ENCODE measurements at places on chromosomes 5 and 9.

GRCh38 chr5:161446655-161447054 is 99.9 kb downstream of the GABRB2 start:
- no peak overlapping the region for H3K27ac ChIP-seq
- no peaks in the 10 kb centered on the region for H3K4me1 ChIP-seq
- no peaks in the 10 kb centered on the region for H3K27me3 ChIP-seq
- H3K36me3 ChIP-seq, result no peaks in the 10 kb centered on the region
- no peak for DNase-seq
- H3K4me3 ChIP-seq, result no peak overlapping the region

GRCh38 chr5:94524841-94525697 is 93.3 kb downstream of the KIAA0825 start:
- H3K27me3 ChIP-seq, result no peaks in the 10 kb centered on the region
- no peak overlapping the region for H3K27ac ChIP-seq
- no peaks in the 10 kb centered on the region for H3K4me1 ChIP-seq
- no peaks in the 10 kb centered on the region for H3K36me3 ChIP-seq
- DNase-seq, result no peak

DNA sequence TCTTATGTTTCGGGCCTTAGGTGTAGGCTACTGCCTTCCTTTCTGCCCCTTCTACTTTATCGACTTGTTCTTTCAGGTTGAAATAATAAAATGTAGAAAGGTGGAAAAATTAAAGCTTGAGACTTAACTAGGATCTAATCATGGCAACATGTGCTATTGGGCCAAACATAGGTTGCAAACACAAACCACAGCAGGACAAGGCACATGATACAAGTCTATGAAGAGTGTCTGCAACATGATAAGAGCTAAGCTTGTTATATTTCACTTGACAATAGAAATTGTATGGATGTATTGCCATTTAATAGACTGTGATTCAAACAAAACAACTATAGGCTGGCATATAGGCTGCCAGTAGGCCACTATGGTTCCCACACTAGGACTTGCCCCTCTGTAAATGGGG is 1.7 kb upstream of the ERAP2 start:
- H3K36me3 ChIP-seq, result no peaks in the 10 kb centered on the region
- no peaks in the 10 kb centered on the region for H3K27me3 ChIP-seq

DNA sequence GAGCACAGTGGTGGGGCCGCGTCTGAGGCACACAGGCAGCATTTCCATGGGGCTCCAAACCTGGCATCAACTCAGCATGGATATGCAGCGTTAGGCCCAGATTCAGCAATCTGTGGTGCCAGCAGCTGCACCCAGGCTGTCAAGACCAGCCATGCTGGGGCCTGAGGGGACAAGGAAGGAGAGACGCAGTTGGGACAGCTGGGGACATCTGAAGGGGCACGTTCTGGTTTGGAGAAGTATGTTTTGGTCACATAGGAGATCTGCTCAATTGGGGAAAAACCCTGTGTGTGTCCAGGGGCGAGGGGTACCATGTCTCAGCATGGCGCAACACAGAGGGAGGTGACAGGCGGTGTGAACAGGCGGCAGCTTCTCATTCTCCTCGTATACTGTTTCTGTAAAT is 66.6 kb upstream of the ECM2 start:
- no peak overlapping the region for H3K4me3 ChIP-seq
- DNase-seq, result no peak
- no peaks in the 10 kb centered on the region for H3K36me3 ChIP-seq
- H3K4me1 ChIP-seq, result peaks cover 64% of the 10 kb centered on the region

DNA sequence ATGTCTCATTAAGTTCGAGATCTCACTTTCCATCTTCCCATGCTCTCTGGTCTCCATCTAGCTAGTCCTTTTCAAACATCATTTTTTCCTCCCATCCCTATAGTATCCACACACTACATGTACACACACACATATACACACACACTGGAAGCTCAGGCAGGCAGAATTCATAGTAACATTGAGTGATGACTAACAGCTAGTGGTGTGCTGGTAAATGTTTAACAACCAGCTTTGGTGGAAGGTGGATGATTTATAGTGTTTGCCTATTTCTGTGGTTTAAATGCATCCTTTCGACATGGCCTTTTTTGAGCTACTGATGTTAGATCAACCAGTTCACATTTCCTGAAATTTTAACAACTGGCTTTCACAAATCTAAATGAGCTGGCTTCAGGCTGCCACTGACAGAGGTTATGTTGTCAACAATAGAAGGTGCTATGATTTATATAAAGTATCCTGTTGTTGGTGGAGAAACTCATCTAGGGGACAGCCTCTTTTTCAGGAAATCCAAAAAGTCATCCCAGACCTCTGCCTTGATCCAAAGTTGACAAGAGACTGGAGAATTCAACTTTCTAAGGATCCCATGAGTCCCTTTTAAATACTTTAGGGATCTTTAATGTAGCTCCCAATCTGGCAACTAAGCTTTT is 117.8 kb downstream of the CCDC192 start:
- H3K4me3 ChIP-seq, result no peak overlapping the region
- no peaks in the 10 kb centered on the region for H3K4me1 ChIP-seq
- no peaks in the 10 kb centered on the region for H3K27me3 ChIP-seq
- no peak overlapping the region for H3K27ac ChIP-seq
- DNase-seq, result no peak

GRCh38 chr9:87216897-87217455 is 269.7 kb upstream of the GAS1 start:
- no peak overlapping the region for H3K27ac ChIP-seq
- no peak for DNase-seq
- no peak overlapping the region for H3K4me3 ChIP-seq
- no peaks in the 10 kb centered on the region for H3K27me3 ChIP-seq
- H3K4me1 ChIP-seq, result no peaks in the 10 kb centered on the region

GRCh38 chr9:81410201-81410600 is 279.1 kb downstream of the TLE1 start:
- DNase-seq, result no peak
- no peak overlapping the region for H3K4me3 ChIP-seq
- H3K36me3 ChIP-seq, result no peaks in the 10 kb centered on the region
- no peak overlapping the region for H3K27ac ChIP-seq
- H3K27me3 ChIP-seq, result no peaks in the 10 kb centered on the region

DNA sequence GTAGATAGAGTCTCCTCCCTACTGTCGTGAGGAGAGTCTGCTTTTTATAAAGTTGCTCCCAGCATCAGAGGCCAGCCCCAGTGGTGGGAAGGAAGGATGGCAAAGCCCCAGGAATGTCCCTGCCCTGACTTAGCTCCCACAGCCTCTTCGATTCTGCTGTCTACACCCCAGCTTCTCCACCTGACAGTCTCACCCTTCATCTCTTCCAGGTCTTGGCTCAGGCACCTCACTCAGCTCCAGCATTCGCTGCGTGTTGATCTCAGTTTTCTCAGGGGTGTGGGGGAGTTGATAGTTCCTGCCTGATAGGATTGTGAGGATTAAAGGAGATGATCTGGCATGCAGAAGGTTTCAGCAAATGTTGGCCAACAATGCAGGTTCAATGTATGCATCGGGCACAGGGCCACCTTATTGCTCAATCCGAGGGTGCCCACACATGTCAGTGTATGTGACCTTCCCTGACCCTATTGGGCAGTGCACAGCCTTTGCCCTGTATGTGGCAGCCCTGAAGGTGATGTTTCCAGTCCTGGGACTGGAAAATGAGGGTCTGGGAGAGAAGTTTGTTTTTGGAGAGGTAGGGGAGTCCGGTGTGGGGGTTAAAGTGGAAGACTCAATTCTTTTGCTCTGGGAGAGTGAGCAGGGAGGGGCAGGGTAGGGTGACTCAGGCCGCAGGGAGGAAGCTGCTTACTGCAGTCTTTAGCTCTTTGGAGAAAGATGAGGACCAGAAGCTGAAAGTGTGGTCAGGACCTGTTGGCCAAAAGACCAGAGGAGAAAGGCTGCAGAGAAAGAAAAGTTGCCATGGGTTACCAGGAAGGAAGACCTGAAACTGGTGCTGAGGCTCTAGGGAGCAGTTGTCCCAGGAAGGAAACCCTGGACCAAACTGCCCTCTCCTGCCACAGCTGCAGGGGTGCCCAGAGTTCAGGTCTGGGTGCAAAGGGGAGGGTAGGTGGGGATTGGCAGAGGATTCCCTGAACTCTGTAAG is 153.2 kb downstream of the MACROH2A1 start:
- peak; percentile 41 for DNase-seq
- H3K27me3 ChIP-seq, result no peaks in the 10 kb centered on the region
- peak overlapping the region; percentile 27 for H3K27ac ChIP-seq
- peaks cover 66% of the 10 kb centered on the region for H3K4me1 ChIP-seq
- H3K36me3 ChIP-seq, result no peaks in the 10 kb centered on the region
- no peak overlapping the region for H3K4me3 ChIP-seq

DNA sequence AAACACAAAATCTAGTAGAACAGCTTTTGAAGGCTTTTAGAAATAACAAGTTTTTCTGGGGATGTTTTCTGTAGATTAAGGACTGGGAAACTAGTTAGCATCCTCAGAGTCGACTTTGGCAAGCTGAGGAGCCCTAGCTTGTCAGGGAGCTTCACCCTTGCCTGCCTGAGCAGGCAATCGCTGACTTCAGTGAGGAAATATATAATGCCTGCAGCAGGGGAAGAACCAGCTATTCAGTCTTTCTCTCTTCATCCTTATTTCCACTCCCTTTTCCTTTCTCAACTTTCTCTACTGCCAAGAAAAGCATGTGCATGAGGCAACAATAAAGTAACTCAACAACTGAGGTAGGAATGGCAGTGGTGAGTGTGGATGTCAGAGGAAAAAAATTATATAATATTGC is 54.7 kb downstream of the PLK2 start:
- no peak overlapping the region for H3K4me3 ChIP-seq
- no peaks in the 10 kb centered on the region for H3K27me3 ChIP-seq
- H3K27ac ChIP-seq, result no peak overlapping the region
- no peak for DNase-seq

DNA sequence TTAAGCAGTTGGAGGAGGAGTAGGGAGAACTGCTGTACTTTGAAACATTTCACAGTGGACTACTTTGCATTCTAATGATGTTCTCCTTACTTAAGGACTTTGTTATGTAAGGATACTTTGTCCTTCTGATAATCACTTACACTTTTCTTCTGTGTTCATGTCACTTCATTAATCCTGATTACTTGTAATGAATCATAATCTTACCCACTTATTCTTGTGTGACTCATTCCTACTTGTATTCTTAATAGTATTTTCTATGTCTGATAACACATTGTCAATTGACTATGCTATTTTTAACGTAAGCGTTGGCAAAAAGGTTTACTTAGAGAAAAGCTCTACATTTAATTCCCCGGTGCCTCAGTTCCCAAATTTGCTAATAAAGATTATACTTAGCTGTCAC is 63.8 kb downstream of the GHR start:
- H3K4me1 ChIP-seq, result no peaks in the 10 kb centered on the region
- no peak overlapping the region for H3K27ac ChIP-seq
- no peak for DNase-seq
- H3K4me3 ChIP-seq, result no peak overlapping the region
- H3K36me3 ChIP-seq, result no peaks in the 10 kb centered on the region
- no peaks in the 10 kb centered on the region for H3K27me3 ChIP-seq

DNA sequence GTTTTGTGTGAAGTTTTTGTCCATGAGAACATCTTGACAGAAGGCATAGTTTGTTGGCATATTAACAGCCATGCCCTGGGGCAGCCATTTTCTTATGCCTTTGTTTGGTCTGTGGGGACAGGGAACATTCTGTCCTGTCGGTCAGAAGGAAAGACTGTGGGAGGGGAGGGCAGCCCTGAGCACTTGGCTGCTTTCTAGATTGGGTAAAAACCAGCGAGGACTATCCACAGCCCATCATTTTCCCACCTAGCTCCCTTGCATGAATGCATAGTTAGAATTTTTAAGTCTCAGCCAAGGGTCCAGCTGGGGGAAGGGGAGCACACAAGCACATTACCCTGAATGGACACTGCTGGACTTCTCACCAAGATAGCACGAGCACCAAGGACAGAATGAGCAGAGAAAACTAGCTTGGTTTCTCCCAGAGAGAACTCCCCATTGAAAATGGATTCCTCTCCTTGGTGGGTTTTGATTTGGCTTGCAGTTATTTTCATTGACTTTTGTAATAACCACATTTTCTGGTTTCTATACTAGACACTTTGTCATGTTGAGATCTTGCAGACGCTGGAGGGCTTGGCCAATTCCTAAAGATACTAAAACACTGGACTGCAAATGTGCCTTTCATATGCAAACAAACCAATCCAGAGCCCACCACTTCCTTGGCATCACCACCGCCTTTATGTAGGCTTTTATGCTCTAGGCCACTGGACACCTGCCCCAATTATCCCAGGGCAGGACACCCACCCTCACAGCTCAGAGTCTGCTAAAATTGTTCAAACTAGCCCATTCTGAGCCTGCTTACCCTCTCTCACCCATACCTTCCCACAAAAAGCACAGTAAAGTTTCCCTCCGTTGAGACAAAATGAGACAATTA is 129.9 kb downstream of the BOD1 start:
- no peak for DNase-seq
- H3K4me3 ChIP-seq, result no peak overlapping the region
- no peaks in the 10 kb centered on the region for H3K4me1 ChIP-seq
- H3K27me3 ChIP-seq, result no peaks in the 10 kb centered on the region
- no peaks in the 10 kb centered on the region for H3K36me3 ChIP-seq

DNA sequence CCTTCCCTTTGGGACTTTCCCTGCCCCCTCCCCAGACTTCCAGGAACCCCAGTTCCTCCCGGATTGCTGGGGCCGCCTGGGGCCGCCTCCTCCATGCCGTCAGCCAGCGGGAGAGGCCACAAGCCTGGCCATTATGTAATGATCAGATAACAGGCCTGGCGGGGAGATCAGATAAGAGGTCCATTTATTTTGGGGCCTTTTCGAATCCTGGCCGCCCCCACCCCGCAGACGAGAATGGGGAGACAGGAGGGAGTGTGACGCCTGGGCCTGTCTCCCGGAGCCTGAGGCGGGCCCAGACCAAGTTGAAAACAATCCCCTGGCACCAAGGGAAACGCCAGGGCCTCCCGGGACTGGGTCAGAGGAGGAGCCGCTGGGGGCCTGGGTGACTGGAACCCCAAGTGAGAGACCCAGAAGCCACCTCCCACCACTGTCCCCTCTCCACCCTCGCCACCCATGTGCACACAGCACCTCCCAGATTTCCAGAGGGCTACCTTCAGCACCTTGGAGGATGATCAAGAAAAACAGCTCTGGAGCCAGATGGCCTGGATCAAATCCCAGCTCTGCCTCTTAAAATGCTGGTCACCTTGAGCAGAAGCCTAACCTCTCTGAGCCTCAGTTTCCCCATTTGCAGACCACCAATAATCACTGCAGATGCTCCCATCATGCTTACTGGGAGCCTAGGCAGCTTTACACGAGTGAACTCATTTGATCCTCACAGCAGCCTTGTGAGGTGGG is 7.8 kb downstream of the ENG start:
- H3K36me3 ChIP-seq, result peaks cover 28% of the 10 kb centered on the region
- peak overlapping the region; percentile 70 for H3K27ac ChIP-seq

GRCh38 chr5:159184858-159185381 is 24.4 kb downstream of the RNF145 start:
- H3K4me3 ChIP-seq, result no peak overlapping the region
- no peak for DNase-seq
- no peaks in the 10 kb centered on the region for H3K27me3 ChIP-seq
- no peak overlapping the region for H3K27ac ChIP-seq
